Lung (tissue), 17 donors: ENCODE measurements at places on chromosomes 4 and X. TPM values are rescaled to one million over a fixed set of nuclear protein-coding genes. Genes with fewer than 3 reads are reported as not detected.
A peak's percentile ranks its signal among the peaks of the same experiment; 100 is the strongest.

- no peak for DNase-seq
These were observed 337.6 kb downstream of the DMD start for GRCh38 chrX:32873786-32874185.

Gene UPF3B
- 8.5 TPM for total RNA-seq

GRCh38 chr4:83340692-83341343 is 6.2 kb upstream of the HPSE start:
- no peak for DNase-seq

GRCh38 chr4:33226133-33226532 is 2506.0 kb downstream of the PCDH7 start:
- DNase-seq: no peak

DNA sequence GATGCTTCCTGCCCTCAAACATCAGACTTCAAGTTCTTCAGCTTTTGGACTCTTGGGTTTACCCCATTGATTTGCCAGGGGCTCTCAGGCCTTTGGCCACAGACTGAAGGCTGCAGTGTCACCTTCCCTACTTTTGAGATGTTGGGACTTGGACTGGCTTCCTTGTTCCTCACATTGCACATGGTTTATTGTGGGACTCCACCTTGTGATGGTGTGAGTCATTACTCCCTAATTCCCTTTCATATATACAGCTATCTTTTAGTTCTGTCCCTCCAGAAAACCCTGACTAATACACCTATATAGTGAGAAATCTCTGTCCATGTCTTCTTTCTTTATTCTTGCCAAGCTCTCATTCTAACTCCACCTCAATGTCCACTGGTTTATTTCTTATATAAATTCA is 736.9 kb upstream of the HS3ST1 start:
- DNase-seq: no peak

DNA sequence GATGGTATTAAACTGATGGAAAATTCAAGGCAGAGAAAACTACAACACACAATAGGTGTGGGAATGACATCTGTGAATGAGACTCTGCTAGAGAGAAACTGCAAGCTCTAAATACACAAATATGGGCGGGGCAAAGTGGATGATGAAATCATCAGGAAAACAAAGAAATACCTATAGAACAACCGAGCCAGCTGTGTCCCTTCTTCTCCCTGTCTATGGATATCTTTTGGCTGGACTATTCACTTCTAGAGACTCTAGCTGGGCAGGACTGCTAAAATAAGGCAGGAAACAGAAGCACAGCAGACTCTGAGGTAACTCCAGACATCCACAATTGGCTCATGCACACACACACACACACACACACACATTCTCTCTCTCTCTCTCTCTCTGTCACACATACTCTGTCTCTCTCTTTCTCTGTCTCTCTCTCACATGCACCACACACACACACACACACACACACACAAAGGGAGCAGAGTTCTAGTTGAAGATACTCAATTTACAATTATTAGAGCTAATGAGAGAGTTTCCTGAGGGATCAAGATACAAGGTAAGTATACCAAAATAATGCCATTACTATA is 27.2 kb upstream of the EDNRA start:
- peak; percentile 54 for DNase-seq

Gene RBMXL3
- not detected for total RNA-seq

- no peak for DNase-seq
These were observed 57.0 kb upstream of the SLC25A4 start for GRCh38 chr4:185086053-185086452.

DNA sequence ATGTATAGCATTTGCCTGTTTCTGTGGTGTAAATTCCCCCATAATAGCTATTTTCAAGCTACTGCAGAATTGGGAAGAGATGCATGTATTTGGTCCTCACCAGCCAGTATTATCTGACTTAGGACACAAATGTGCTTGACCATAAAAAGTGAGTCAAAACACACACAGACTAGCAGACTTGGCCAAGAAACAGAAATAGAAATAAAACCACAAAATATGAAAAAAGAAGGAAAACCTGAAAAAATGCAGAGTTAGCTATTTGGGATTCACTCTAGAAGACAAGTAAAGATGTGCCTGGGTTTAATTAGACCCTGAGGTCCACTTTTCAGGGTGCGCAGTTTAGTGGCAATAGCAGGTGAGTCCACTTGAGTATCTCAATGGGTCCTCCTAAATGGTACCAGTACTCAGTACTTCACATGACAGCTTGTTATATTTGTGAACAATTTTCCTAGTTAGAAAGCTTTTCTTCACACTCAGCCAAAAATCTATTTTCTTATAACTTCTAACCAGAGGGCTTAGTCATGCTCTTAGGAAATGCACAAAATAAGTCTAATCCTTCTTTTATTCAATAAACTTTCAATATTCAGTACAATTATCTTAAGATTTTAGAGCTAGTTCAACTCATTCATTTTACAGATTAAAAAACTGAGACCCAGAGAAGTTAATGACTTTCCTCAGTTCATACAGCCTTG is 108.7 kb upstream of the JADE1 start:
- no peak for DNase-seq

DNA sequence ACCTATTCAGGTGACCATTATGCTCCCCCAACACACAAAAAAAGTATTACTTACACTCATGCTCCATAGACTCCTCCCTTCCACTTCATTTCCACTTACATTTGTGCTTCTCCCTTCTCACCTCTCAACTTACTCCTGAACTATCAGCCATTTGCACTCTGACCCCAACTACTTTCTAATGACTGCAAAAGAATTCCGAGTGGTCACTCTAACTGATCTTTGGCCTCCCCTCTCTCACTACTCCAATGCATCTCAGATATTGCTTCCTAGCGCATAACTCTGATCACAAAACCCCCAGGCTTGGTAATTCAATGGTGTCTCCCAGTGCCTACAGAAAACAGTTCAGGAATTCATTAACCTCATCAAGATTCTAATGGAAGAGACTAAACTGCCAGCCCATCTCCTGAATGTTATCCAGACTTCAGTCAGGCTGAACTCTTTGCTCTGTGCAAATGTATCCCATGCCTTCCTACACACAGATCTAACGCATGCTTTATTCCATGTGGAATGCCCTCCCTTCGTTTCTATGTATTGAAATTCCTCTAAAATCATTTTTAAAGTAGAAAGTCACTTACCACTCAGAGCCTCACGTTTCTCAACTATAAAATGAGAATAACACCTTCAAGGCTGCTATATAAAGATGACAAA is 61.1 kb downstream of the FRYL start:
- DNase-seq: no peak

DNA sequence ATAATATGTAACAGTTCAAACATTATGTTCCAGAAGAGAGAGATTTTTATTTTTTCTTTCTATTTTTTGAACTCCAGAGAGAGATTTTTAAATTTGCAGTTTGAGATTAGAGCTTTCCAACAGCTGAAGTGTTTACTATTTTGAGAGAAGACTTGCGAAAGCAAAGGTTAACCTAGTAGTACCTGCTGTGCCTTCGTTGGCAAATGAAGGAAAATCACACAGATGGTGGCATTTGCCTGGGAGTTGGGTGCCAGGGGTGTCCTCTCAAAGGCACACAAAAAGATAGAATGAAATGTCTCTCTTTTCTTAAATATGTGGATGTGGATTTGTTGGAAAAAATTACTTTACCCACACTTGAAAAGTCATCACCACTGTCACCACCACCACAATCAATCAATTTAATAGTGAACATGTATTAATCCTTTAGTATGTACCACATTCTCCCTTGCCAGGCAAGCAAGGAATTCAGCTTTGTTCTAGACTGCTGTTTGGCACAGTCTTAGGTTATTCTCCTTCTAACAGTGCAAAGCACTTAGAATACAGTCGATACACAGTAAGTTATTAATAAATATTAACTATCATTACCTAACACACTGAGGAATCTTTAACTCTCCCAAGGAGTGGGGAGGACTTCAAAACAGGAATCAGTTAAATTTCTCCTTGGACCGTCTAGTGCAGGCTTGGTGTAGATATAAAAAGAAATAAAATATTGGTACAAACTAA is 838.2 kb upstream of the FTHL17 start:
- no peak for DNase-seq

Gene INPP4B
- total RNA-seq: 32.6 TPM

Gene IL1RAPL1
- 2.2 TPM for total RNA-seq

DNA sequence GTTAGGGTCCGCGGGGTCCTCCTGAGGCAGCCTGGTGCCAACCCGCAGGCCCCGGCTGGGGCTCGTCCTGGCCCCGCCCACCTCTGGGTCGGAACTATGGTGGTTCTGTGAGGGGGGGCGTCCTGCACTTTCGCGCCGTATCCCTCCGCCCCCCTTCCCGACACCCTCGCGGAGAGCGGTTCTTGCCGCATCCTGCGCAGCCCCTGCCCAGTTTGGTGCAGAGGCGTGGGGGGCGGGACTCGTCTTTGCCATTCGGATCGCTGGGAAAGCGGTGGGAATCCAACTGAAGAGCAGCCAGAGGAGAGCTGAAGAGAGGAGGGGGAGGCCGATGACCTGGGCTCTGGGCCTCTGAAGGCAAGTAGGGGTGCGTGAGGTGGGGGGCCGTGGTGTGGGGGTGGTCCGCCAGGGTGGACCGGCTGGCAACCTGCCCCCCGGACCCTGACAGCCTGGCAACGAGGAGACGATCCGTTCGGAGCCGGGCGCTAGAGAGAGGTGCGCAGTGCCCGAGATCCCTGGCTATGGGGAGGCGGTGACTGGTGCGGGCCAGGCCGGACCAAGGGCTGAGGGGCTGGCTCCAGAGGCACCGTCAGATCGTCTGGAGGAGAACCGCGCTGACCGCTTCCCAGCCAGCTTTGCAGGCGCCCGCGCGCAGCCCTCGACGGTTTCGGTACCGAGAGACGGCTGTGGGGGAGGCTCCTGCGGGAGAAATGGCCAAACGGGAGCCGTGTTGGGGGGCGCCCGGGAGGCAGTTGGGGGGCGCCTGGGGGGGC is at the start of gene GPRASP1:
Gene GPRASP1, plus strand, starts transcription at position 242 of the 770 bp plus-strand sequence. CDS start 2,431 bp downstream, outside the sequence.
- peak; percentile 84 for DNase-seq

DNA sequence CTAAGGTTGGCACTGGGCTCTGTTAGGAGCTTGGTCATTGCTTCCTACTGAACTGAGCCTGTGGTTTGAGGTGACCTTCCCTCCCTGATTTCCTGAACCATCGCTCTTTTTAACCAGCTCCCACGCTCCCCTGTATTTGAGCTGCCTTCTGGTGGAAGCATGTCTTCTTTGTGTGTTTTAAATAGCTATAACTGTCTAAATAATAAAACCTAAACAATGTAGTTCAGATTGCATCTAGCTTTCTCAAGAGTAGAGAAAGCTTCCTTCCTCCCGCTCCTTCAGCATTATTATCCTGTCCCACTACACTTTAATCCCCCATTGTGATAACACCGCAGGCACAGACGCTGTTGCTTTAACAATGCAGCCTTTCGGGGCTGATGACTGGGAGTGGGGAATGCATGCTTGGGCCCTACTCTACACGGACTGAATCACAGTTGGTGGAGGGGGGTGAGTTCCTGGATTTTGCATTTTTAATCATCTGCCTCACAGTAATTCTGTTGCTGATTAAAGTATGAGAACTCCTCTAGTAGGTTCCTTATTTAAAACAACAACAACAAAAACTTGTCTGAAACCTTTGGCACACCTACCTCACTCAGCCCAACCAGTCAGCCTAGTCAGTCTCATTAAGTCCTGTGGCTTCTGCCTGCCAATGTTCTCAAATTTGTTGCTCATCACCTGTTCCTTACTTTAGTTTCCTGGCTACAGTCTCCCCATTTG is 6.6 kb downstream of the SMS start:
- DNase-seq: no peak

GRCh38 chr4:153348006-153348405 is 3.5 kb downstream of the MND1 start:
- DNase-seq: no peak

GRCh38 chr4:74423104-74423503 is 21.8 kb upstream of the AREG start:
- peak; percentile 75 for DNase-seq

- no peak for DNase-seq
These were observed 48.7 kb downstream of the DDX60 start for GRCh38 chr4:168269896-168270295.

DNA sequence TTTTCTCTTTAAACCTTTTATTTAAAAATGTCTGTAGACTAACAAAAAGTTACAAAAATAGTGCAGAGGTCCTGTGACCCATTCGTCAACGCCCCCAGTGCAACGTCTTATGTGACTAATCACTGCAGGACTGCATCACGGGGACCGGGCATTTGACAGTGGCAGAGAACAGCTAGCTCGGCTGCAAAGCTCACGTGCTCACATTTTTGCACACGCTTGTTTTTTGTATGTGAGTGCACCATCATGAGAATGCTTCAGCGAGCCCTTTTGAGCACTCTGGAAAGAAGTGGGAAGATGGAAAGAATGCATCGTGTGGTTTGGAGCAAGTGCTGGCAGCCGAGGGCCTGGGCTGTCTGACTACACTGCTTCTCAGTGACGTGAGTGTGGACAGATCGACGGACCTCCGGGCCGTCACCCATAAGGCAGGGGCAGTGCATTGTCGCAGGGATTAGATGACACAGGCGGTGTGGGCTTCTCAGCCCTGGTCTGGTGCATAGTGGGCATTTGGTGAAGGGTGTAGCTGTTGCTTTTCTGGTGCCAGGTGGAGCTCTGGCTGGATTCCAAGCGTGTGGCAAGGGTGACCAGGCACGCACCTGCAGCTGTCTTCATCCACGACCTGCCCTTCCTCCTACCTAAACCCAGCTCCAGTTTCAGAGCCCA is 17.7 kb downstream of the SPON2 start:
- DNase-seq: no peak

DNA sequence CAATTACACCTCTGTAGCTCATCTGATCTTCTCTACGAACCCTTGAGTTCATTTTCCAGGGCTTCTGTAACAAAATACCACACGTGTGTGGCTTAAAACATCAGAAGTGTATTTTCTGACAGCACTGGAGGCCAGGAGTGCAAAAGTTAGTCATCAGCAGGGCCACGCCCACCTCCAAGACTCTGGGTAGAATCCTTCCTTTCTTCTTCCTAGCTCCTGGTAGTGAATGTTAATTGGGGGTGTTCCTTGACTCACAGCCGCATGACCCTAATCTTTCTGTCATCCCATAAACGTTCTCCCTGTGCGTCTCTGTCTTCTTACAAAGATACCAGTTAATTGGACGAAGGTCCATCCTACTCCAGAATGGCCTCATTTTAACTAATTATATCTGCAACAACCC is 115.0 kb downstream of the TRIML1 start:
- DNase-seq: no peak

Gene IGFBP7
- total RNA-seq: 398 TPM

GRCh38 chr4:78031417-78031950 is 25.6 kb upstream of the FRAS1 start:
- peak; percentile 79 for DNase-seq

DNA sequence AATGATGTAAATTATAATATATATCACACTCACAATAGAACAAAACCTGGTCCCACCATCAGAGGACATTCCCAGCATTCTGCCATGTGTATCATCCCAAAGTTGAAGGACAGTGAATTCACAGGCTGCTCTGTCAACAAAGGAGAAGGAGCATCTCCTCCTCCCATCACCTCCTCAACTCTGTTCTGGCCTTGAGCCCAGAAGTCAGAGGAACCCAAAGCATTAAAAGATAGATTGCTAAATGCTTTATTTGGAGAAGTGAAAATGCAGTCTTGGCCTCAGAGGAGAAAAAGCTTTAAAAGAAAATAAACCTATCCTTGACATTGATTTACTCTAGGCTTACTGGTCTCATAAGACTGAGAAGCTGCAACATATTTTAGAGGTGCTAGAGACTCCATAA is 268.8 kb upstream of the RASGEF1B start:
- DNase-seq: no peak
